ENCODE measurements at places on chromosomes 1 and 21. TPM values are rescaled to one million over a fixed set of nuclear protein-coding genes. Genes with fewer than 3 reads are reported as not detected.

KRTCAP2 gene
- polyA plus RNA-seq, result 147 TPM

A3GALT2 gene
- polyA plus RNA-seq, result 0.12 TPM

CADM3 gene
- polyA plus RNA-seq, result 0.93 TPM

SLFNL1 gene
- polyA plus RNA-seq, result 0.37 TPM

SLC35E2B gene
- 65.5 TPM for polyA plus RNA-seq

S100A7A gene
- polyA plus RNA-seq, result not detected

KRTAP19-1 gene
- polyA plus RNA-seq, result not detected

GBP1 gene
- 13.3 TPM for polyA plus RNA-seq

SELENBP1 gene
- polyA plus RNA-seq, result 104 TPM

CFAP74 gene
- 1.3 TPM for polyA plus RNA-seq

TTC39A gene
- polyA plus RNA-seq, result 8.0 TPM

REN gene
- 94.2 TPM for polyA plus RNA-seq

GRCh38 chr1:84748364-84748763 lies 58.1 kb upstream of the SSX2IP start:
- no peak for DNase-seq

- no peak for DNase-seq
Measured at GRCh38 chr1:100780814-100781213, 61.3 kb downstream of the VCAM1 start.

DNA sequence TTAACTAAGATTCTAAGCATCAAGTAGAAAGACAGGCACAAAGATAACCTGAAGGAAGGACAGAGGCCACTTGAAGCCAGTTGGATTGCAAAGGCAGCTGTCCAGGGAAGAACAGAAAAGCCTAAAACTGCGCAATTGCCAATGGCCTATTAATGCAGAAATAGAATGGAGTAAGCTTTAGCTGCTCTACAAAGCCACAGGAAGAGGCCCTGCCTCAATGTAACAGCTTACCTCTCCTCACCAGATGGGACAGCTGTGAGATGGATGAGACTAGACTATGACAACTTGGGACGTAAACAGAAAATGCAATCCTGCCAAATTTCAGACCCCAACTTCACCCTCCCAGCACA lies 176.5 kb downstream of the EIF4G3 start:
- no peak for DNase-seq

DNA sequence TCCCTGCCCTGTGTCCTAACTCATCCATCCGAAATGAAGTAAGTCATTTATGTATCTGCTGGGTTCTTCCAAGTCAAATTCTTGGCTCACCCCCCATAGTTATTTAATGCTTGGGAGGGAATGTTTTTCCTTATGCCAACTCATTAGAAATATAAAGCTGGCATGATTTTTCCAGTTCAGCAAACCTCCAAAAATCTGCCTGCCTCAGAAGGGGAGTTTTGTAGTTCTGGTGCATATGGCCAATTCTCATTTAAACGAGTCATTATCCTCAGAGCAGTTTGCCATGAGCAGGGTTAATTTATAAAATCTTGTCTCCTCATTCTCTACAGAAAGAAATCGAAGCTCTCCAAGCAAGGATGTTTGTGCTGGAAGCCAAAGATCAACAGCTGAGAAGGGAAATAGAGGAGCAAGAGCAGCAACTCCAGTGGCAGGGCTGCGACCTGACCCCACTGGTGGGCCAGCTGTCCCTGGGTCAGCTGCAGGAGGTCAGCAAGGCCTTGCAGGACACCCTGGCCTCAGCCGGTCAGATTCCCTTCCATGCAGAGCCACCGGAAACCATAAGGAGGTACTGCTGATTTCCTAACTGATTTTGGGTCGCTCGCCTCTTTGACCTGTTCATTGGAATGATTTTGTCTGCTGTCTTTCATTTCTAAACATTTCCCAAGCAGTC lies 144.1 kb downstream of the DISC1 start:
- DNase-seq, result no peak

- DNase-seq, result no peak
Measured at GRCh38 chr1:214494706-214495105, 56.7 kb downstream of the PTPN14 start.

DNA sequence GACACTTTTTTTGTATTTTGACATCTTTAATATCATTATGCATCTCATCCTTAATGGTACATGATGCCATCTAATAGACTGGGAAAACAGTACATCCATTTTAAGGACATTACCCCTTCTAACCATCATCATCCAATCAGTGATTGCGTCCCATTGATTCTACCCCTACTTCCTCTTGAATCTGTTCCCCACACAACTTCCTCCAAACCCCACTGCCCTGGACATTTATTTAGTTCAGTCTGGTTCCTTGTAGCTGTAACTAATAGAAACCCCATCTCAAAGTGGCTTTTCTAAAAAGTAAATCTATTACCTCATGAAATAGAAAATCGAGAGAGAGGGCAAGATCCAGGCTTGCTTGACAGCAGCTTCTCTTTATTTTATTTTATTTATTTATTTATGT lies 2.1 kb upstream of the ITLN1 start:
- no peak for DNase-seq

GRCh38 chr1:224503161-224504118 lies 68.8 kb upstream of the WDR26 start:
- DNase-seq, result peak; percentile 56

GRCh38 chr1:30824736-30825429 lies 67.3 kb upstream of the LAPTM5 start:
- no peak for DNase-seq

DNA sequence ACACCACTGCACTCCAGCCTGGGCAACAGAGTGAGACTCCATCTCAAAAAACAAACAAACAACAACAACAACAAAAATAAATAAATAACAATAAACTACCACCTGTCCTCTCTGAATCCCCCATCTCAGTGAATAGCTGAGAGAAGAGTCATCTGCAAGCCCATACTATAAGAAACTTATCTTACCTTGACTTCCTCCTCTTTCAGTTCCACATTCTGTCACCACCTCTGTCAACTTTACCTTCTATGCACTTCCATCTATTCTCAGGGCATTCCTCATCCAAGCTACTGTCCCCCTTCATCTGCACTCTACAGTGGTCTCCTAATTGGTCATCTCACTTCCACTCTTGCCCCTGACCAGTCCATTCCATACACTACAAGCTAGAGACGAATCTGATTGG lies 58.1 kb downstream of the KIAA0040 start:
- no peak for DNase-seq

GRCh38 chr1:110433803-110434202 lies 17.1 kb upstream of the PROK1 start:
- DNase-seq, result no peak

GRCh38 chr1:207405814-207406213 lies 48.3 kb upstream of the CR2 start:
- DNase-seq, result no peak

- no peak for DNase-seq
Measured at GRCh38 chr1:232250838-232251237, 379.1 kb downstream of the SIPA1L2 start.

DNA sequence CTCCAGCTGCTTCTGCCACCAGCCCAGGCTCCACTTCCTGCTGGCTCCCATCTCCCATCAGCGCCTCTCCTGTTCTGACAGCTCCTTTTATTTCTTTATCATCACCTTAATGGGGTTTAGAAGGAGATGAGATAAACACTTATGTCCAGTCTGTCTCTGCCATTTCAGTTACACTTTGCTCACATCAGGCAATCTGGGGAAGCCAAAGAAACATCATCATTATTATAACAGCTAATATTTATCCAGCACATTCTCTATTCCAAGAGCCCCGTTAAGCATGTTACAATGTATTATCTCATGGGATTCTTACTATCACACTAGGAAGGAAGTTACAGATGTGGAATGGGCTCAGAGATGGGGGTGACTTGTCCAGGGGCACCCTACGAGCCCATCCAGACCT lies 31.2 kb downstream of the DMRTB1 start:
- DNase-seq, result no peak

DNA sequence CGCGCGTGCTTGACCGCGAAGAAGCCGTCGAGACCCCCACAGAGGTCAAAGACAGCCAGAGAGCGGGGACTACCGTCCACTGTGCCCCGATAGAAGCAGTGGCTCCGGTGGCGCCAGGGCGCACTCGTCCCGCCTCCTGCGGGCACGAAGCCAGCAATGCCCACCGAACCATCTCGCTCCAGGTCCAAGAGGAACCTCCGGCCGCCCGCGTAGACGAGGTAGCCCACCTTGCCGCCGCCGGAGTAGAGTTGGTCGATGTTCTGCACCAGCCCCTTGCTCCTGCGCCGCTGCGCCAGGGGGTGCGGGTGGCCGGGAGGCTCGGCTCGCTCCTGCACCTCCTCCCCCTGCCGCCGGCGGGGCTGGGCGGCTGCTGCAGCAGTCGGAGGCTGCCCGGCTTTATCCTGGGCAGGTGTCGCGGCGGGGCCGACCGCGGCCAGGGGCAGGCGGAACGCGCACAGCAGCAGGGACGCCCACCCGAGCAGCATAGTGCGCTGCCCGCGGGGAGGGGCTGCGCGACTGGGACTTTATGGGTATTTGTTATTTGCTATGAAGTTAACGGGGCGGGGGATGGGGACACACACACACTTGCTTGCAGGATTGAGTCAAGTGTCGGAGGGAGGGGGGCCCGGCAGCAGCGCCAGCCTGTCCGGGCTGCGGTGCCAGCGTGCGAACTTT lies 844 bp downstream of the ADAMTS5 start:
- no peak for DNase-seq

- no peak for DNase-seq
Measured at GRCh38 chr1:226571893-226572292, 23.3 kb downstream of the STUM start.

DNA sequence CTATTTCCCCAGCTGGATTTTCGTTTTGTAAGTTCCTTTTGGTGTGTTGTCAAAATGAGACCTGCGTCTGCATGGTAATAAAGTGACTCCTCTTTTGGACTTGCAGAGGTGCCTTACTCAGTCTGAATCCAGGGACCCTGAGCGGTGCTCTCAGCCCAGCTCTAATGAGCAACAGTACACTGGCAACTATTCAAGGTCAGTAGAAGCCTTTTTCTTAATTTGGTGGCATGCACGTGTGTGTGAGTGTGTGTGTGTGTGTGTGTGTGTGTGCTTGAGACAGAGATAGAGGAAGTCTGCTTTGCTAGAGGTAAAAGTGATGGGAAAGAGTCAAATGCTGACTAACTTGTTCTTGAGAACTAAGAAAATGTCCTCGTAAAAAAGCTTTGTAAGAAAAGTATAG lies 105.4 kb downstream of the CD247 start:
- DNase-seq, result no peak

- no peak for DNase-seq
Measured at GRCh38 chr1:184951788-184952187, 22.5 kb downstream of the NIBAN1 start.

DNA sequence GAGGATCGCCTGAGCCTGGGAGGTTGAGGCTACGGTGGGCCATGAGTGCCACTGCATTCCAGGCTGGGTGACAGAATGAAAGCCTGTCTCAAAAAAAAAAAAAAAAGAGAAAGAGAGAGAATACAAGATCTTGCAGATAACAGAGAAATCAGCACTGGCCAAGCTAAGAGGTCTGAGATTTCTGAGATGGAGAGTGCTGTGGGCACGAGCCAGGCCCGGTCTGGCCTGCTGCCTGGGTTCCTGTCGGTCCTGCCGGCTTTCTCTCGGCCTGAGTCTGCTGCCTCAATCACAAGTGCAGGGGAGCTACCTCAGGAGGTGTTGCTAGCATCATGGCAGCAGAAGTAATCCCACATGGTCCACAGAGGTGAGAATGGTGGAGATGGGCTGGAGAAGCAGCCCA lies 19.0 kb downstream of the ADORA1 start:
- no peak for DNase-seq

All from left renal pelvis (tissue), 4 donors.